ENCODE measurements at places on chromosomes 16 and 17. TPM values are rescaled to one million over a fixed set of nuclear protein-coding genes. Genes with fewer than 3 reads are reported as not detected.

- DNase-seq: no peak
These were observed 15.4 kb downstream of the FBXO31 start for GRCh38 chr16:87368029-87368770.

- DNase-seq: peak; percentile 19
These were observed 20.5 kb downstream of the MYO15A start for GRCh38 chr17:18129041-18129502.

The WNK4 gene
- total RNA-seq: not detected

The ABCA5 gene
- total RNA-seq: 44.3 TPM

- no peak for DNase-seq
These were observed 110.8 kb downstream of the CDYL2 start for GRCh38 chr16:80693553-80693952.

The HOXB1 gene
- 0.96 TPM for total RNA-seq

The NLRC5 gene
- 15.9 TPM for total RNA-seq

- no peak for DNase-seq
These were observed 19.5 kb upstream of the SLC5A10 start for GRCh38 chr17:18932360-18933055.

The KRTAP3-2 gene
- total RNA-seq: 31.1 TPM

The GRB7 gene
- 1.7 TPM for total RNA-seq

DNA sequence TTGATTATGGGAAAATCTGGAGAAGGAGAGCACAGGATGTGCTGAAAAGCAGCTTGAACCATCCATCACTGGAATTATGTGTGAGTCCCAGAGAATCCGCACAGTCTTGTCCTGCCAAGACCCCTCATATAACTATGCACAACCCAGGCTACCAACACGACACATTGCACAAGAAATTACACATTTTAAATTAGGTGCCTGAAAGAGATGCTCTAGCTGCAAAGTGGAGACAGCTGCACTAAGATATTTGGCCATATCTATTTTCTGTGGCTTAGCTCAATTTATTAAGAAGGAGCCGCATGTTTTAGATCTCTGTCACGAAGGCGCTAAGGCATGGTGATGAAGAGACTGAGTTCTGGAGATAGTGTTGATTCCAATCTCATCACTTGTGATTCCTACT is 1308.4 kb downstream of the CDH8 start:
- no peak for DNase-seq

The KRTAP17-1 gene
- total RNA-seq: not detected

- no peak for DNase-seq
These were observed 13.4 kb downstream of the CD300E start for GRCh38 chr17:74610108-74610507.

DNA sequence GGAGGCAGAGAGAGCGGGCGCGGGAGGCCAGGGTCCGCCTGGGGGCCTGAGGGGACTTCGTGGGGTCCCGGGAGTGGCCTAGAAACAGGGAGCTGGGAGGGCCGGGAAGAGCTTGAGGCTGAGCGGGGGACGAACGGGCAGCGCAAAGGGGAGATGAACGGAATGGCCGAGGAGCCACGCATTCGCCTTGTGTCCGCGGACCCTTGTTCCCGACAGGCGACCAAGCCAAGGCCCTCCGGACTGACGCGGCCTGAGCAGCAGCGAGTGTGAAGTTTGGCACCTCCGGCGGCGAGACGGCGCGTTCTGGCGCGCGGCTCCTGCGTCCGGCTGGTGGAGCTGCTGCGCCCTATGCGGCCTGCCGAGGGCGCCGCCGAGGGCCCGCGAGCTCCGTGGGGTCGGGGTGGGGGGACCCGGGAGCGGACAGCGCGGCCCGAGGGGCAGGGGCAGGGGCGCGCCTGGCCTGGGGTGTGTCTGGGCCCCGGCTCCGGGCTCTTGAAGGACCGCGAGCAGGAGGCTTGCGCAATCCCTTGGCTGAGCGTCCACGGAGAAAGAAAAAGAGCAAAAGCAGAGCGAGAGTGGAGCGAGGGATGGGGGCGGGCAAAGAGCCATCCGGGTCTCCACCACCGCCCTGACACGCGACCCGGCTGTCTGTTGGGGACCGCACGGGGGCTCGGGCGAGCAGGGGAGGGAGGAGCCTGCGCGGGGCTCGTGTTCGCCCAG is 1.2 kb upstream of the CBX4 start:
- DNase-seq: peak; percentile 78

All from umbilical cord (tissue), 2 donors.